Foreskin fibroblast (primary cell): ENCODE measurements at places on chromosomes 6 and 20.
A peak's percentile ranks its signal among the peaks of the same experiment; 100 is the strongest.

- DNase-seq = no peak
These were observed 49.9 kb downstream of the EZR start for GRCh38 chr6:158769234-158769770.

GRCh38 chr6:105644073-105644489 lies 241.2 kb upstream of the PREP start:
- DNase-seq = no peak

- DNase-seq = peak; percentile 36
These were observed 10.1 kb downstream of the SAMHD1 start for GRCh38 chr20:36941401-36941835.

- peak; percentile 63 for DNase-seq
These were observed 136.7 kb downstream of the MMUT start for GRCh38 chr6:49326347-49326746.

- no peak for DNase-seq
These were observed 163.6 kb downstream of the BTBD9 start for GRCh38 chr6:38476141-38476540.
